ENCODE measurements at places on chromosomes 12 and 14.

- peak; percentile 88 for DNase-seq
Observed at GRCh38 chr12:569803-570434, 93.3 kb downstream of the NINJ2 start.

GRCh38 chr12:116537101-116537904, 21.9 kb upstream of the MAP1LC3B2 start:
- peak; percentile 59 for DNase-seq

GRCh38 chr12:22029991-22030390, 16.0 kb upstream of the CMAS start:
- no peak for DNase-seq

- no peak for DNase-seq
Observed at GRCh38 chr14:105025429-105025828, 4.5 kb upstream of the CDCA4 start.

- DNase-seq: no peak
Observed at GRCh38 chr12:12705838-12706520, 10.0 kb upstream of the GPR19 start.

GRCh38 chr12:62332598-62332997, 72.4 kb downstream of the USP15 start:
- DNase-seq: no peak

DNA sequence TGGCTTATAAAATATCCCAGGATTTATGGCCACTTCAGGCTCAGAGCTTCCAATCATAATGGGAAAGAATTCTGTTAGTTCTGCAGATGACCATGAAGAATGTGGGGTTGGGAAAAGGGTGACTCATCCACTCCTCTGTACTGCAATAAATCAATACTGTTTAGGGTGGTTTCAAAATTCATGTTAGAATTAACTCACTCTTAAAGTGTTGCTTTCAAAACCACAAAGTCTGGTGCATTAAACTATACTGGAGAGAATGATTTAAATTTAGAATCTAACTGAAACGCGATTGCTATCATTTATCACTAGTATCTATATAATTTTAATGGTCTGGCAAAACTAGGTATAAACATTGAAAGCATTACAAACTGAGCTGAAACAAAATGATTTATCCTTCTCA, 798 bp downstream of the CCDC198 start:
- no peak for DNase-seq

- no peak for DNase-seq
Observed at GRCh38 chr12:15770581-15770980, 18.6 kb downstream of the EPS8 start.

DNA sequence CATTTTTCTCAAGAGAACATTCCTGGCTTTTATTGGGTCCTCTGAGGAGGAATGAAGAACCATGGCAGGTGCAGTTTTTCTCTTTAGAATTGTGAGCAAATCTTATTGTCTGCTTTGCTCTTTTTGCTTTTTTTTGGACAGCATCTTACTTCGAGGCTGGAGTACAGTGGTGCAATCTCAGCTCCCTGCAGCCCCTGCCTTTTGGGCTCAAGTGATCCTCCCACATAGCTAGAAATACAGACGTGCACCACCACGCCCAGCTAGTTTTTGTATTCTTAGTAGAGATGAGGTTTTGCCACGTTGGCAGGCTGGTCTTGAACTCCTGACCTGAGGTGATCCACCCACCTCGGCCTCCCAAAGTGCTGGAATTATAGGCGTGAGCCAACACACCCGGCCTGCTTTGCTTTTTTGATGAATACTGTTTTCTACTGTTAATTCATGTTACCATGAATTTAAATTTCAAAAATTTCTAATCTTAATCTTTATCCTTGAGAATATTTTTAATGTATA, 71.5 kb downstream of the POLR3B start:
- no peak for DNase-seq

DNA sequence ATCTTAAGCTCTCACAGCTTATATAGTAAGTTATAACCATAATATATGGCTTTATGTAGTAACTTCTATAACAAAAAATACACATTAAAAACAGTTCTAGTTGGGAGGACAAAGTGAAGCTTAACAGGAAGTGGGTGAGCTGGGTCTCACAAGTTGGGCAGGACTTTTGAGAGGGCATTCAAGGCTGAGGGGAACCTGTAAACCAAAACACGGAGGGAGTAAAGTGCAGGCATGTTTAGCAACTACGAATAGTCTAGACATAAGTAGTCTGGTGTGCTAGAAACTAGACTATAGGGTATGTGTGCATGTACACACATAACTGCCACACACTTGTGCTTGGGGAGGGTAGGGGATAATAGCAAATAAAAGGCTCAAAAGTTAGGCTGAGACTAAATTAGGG, 14.2 kb upstream of the NEK9 start:
- DNase-seq: peak; percentile 32

DNA sequence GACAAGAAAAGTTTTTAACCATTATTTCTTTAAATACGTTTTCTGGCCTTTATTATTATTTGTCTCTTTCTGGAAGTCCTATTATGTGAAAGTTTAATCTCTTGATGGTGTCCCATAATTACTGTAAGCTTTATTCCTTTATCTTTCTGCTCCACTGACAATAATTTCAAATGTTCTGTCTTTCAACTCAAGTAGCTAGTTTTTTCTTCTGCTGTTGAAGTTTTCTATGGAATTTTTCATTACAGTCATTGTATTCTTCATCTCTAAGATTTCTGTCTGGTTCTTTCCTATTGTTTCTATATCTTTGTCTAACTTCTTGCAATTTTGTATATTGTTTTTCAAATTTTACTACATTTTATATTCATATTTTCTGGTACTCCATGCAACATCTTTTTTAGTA, 173.6 kb upstream of the MGAT4C start:
- no peak for DNase-seq

GRCh38 chr12:125406131-125406530, 340.9 kb downstream of the AACS start:
- no peak for DNase-seq

- DNase-seq: no peak
Observed at GRCh38 chr14:31336646-31337045, 83.7 kb downstream of the HEATR5A start.

DNA sequence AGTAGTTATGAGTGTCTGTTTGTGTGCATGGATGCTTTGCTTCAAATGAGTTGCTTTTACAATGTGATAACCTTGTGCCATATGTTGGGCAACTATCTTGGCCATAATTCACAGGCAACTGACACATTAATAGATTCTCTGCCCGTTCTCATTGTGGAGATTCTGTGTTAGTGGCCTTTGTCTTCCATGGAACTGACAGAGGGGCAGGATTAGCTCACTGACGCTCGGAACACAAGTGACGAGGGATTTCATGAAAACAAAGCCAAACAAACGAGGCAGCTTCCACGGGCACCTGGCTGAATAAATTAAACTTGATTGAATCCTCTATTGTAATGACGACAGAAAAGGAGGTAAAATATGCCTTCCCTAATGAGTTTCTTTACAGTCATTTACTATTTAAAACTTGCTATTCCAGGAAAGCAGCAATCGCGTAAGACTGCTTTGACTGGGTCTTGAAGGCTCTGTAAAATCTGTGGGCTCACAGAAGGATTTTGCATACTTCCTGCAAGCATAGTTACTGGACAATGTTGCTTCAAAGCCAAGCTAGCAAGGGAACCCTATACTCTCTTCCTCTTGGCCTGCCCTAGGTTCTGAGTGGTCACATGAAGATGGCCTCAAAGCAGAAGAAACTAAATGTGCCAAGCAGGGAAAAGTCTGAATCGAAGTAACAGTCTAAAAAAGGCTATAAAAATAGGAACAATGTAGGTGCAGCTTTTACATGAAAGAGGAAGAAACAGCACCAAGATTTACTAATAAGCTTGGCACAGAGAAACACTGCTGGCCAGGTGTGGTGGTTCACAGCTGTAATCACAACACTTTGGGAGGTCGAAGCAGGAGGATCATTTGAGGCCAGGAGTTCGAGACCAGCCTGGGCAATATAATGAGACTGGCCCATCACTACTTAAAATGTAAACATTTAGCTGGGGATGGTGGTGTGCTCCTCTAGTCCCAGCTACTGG, 28.1 kb upstream of the SINHCAF start:
- peak; percentile 71 for DNase-seq

DNA sequence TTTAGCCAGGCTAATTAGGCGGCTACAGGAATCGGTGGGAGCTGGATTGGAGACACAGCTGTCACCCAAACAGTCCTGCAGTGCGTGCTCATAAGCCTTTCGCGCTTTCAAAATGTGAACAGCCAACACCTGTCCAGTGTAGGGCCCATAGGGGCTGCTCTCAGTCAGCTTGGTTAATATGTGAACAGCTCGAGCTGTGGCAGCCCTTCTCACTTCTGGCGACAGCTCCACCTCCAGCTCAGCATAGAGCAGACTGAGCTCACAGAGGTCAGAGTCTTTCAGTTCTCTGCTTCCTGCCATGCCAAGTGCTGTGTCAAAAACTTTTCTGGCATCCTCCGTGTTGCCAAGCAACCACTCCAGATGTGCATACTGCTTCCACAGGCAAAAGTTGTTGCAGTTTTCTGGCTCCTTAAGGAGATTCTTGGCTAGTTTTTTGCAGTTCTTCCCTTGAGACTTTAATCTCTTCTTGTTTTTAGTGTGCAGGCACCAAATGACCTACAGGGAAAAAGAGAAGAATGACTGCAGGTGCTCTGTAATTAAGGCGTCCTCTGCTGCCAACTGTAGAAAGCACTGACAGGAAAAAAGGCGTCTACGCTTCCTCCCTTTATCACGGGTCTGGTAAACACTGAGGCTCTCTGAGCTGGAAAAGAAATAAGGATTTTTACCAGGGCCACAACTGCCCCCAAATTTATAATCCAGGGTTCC, 32.5 kb downstream of the PSMC1 start:
- DNase-seq: no peak

- DNase-seq: no peak
Observed at GRCh38 chr14:50025776-50026175, 90.6 kb downstream of the VCPKMT start.

DNA sequence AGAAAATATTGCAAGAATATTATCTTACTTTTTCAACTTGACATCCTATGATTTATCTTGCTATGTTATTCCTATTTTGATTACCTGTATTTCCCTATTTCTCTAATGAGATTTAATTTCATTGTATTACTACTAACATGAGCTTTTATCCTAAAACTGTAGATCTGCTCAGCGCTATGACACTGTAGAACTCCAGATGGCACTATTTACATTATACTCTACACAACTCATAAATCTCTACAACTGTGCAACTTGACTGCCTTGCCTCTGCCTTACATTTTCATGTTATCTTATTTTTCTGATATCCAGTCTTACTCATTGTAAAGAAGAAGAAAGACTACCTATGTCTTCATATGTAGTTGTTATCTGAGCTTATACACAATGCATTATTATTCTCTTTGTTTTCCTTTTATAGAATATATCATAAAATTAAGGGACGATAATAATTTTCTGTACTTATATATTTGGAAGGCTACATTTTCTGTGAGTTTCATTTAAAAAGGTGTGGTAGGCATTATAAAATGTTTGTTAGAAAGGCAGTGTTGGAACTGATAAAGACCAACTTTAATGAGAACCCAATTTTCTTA, 24.1 kb downstream of the NUP37 start:
- DNase-seq: peak; percentile 22

DNA sequence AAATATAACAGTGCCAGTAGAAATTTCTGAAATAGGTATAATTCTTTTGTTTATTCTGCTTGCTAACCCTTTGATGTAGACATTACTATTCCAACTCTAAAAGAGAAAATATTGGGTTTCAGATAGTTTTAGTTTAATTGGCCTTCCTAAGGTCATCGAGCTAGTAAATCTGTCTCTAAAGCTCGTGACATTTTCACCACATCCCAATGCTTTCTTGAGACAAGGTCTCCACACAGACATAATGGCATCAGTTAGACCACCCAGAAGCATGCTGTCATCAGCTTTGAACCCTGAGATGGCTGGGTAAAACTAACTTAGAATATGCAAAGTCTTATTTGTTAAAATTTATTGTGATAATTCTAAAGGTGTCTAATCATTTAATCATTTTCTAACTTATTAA, 52.0 kb downstream of the PIK3C2G start:
- no peak for DNase-seq

DNA sequence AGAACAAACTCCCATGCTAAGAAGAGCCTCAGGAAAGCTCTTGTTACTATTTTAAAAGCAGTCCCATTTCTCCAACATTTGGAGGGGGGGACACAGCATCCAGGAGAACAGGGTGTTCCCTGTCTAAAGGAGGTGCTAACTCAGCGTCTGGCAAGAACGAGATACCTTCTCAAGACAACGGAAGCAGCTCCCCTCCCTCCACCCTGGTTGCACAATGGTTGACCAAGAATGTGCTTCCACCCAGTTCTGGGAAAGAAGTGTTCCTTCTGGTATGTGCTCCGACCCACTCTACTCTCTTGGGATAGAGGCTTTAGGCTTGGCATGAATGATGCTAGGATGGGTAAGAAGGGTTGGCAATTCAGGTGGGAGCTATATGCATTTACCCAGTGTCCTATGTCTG, 1.5 kb upstream of the KRT6A start:
- peak; percentile 12 for DNase-seq

GRCh38 chr14:100586403-100587085, 673 bp downstream of the BEGAIN start:
- peak; percentile 37 for DNase-seq

GRCh38 chr12:6928703-6929407, 1.1 kb downstream of the ATN1 start:
- no peak for DNase-seq

DNA sequence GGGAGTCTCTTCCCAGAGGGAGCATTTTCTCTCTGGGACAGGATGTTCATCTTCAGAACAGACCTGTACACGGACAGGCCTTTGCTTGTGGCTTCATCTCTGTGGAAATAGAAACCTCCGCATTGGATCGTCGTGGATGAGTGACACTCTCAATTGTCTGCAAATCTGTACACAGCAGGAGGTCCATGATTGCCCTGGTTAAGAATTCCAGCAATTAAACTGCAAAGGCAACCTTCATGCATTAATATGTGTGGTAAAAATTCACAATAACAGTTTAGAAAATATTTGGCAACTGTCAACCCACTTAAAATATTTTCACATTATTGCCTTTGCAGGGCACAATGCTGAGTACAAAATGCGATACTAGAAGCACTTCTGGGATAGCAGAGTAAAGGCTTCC, 149.8 kb upstream of the SFSWAP start:
- DNase-seq: no peak

GRCh38 chr12:27711967-27712366, 1.3 kb downstream of the MRPS35 start:
- peak; percentile 64 for DNase-seq

DNA sequence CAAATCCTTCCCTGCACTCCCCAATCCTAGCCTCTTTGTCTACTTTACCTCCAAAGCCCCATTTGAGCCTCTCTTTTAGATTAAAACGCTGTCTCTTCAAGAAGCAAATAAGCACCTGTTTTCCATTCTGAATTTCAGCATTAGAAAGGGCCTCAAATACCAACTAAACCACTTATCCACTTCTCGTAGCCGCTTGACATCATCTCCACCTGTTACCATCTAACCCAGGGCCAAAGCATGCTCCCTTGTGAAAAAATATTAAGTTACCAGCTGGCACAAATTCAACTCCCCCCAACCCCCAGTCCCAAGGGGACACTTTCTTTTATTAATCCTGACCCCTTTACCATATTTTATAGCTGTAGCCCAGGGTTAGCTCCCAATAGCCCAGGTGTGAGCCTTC, 43.1 kb downstream of the GPHB5 start:
- DNase-seq: no peak

- no peak for DNase-seq
Observed at GRCh38 chr12:75998292-75999063, 33.1 kb downstream of the PHLDA1 start.

GRCh38 chr12:6867413-6868210, at the start of gene TPI1:
TSS of gene TPI1 (plus strand) at chr12:6867531. CDS start at chr12:6867567, 36 bp downstream.
- DNase-seq: peak; percentile 96

- DNase-seq: no peak
Observed at GRCh38 chr12:57604992-57605810, 577 bp downstream of the DTX3 start.
